NCI-H2081 treated with DMSO at 0.1 percent for 48 hours (cell line): ENCODE measurements at places on chromosomes 1 and 21.
A peak's percentile ranks its signal among the peaks of the same experiment; 100 is the strongest.

DNA sequence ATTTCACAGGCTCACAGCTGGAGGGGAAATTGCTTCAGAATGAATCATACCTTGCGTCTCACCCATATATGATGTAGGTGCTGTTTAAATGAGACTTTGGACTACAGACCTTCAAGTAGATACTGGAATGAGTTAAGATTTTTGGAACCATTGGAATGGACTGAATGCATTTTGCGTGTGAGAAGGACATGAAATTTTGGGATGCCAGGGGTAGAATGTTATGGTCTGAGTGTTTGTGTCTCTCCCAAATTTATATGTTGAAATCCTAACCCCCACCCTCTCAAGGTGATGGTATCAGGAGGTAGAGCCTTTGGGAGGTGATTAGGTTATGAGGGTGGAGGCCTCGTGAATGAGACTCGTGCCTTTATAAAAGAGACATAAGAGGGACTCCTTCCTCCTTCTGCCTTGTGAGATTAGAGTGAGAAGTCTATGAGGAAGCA, 41.4 kb downstream of the KCNK1 start:
- DNase-seq: no peak

DNA sequence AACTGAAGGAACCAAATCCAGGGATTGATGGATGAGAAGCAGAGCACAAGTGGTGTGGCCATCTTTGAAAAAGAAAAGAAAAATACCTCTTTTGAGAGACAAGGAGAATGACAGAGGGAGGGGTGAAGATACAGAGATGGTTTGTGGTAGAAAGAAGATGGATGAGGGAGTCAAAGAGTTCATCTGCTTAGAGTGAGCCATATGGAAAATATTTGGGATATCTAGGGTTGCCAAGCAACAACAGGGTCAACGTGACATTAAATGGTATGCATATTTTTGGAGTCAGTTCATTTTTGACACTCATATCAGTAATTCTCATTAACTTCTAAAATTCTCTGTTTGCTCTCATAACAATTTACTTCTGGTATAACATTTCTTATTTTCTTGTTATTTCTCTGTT, 50.7 kb downstream of the MACF1 start:
- DNase-seq: no peak

DNA sequence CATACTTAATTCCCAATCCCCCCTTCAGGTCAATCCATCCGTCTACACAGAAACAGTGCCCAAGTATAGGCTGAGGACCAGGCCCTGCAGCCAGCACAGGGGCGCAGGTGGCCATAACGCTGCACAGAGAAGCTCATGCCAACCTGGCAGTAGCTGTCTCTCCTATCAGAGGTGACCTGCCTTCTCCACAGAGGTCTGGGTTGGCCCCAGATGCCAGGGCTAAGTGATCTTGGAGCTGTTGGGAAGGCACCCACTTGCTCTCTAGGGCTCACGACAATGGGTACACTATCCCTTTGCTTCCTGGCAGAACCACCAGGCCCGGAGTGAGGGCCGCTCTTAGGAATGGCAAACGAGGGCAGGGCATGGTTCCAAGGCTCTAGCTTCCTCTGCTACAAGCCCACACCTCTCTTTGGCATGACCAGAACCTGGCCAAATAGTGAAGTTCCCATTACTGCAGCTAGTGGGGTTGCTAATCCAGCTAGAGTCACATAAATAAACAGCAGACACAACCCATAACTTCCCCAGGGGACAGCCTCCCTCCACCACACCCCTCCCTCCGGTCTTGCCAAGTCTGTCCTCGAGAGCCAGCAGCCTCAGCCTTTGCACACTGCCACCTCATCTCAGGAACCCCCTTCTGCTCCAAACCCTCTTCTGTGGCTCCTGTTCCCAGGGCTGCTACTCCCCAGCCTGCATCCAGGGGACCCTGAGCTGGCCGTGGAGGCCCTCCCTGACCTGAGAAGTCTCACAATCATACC, 113.0 kb downstream of the GLIS1 start:
- no peak for DNase-seq

- DNase-seq: no peak
These were observed 19.5 kb downstream of the MCM3AP start for GRCh38 chr21:46265736-46266525.

- DNase-seq: no peak
These were observed 164.6 kb downstream of the ACTL8 start for GRCh38 chr1:17919525-17920439.

- peak; percentile 32 for DNase-seq
These were observed 75.0 kb downstream of the ATP6V1G3 start for GRCh38 chr1:198465201-198466144.

DNA sequence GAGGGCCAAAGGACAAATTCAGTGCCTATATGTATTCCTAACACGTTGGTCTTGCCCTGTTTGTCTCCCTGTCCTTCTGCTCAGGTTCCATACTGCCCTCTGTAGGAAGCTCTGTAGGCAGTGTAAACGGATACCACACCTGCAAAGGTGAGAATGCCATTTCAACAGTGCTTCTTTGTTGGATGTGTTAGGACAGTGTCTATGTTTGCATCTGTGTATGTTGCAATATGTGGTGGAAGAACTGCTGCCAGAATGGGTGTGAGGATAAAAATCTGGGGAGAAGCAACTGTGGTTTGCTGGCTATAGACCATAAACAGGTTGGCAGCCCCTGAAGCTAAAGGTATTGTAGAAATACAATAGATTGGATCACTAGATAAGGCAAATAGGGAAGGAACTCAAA, 113.1 kb upstream of the BMP8A start:
- DNase-seq: no peak

GRCh38 chr1:157091186-157091585, 8.4 kb downstream of the ETV3L start:
- DNase-seq: no peak

DNA sequence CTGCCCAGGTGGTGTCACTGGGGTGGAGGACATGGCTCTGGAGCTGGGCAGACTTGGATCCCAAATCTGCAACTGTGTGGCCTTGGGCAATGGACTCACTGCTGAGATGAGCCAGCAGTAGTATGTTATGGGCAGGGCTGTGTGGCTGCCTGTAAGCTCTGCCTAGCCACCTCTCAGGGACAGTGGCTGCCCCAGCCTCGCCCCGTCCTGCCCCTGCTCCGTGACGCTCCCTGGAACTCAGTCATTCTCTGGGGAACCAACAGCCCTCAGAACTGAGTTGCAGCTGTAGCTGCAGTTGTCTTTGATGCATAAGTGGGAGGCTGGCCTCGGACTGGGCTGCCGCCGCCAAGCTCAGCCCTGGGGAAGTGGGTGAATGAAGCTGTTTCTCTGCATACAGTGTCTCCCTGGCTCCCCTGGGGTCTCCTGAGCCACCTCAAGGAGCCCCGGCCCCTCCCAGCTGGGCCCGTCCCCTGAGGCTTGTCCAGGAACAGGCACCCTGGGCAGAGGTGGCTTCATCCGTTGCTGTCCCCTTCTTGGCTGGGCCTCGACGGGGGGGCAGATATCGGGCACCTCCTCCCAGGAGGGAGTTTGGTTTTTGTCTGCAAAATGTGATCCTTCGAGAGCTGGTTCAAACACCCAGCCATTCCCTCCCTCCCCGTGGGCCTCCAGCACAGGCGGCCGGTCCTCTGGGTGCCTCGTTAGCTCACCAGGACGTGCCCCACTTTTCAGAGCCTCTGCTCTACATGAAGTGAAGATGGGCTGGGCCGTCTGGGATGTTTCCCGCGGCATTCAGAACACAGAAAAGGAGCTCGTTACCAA, 26.2 kb upstream of the PLCH2 start:
- no peak for DNase-seq

- DNase-seq: no peak
These were observed 3.5 kb upstream of the MRPL24 start for GRCh38 chr1:156744344-156744743.

GRCh38 chr1:209742409-209743144, 13.3 kb upstream of the TRAF3IP3 start:
- DNase-seq: no peak

DNA sequence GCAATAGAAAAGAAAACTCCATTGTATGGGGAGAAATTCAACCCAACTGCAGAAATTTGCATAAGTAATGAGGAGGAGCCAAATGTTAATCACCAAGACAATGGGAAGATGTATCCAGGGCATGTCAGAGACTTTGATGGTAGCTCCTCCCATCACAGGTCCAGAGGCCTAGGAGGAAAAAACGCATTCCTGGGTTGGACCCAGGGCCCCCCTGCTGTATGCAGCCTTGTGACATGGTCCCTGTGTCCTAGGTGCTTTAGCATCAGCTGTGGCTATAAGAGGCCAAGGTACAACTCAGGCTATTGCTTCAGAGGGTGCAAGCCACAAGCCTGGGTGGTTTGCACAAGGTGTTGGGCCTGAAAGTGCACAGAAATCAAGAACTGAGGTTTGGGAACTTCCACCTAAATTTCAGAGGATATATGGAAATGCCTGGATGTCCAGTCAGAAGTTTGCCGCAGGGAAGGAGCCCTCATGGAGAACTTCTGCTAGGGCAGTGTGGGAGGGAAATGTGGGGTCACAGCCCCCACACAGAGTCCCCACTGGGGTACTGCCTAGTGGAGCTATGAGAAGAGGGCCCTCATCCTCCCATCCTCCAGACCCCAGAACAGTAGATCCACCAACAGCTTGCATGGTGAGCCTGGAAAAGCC, 162.3 kb downstream of the TGFB2 start:
- no peak for DNase-seq

- no peak for DNase-seq
These were observed 35.7 kb upstream of the CNN3 start for GRCh38 chr1:94962409-94963265.

- DNase-seq: no peak
These were observed 22.7 kb downstream of the PKNOX1 start for GRCh38 chr21:42997053-42997452.

DNA sequence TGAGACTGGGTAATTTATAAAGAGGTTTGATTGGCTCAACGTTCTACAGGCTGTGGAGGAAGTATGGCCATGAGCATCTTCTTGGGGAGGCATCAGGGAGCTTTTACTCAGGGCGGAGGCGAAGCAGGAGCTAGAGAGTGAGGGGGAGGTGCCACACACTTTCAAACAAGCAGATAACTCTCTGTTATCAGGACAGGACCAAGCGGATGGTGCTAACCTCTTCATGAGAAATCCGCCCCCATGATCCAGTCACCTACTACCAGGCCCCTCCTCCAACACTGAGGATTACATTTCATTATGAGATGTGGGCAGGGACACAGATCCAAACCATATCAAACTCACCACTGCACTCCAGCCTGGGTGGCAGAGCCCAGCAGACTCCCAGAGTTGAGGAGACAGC, 11.5 kb upstream of the LRRC47 start:
- DNase-seq: no peak

GRCh38 chr21:31543191-31543590, 116.3 kb upstream of the SOD1 start:
- no peak for DNase-seq

GRCh38 chr1:233448109-233448689, 120.7 kb downstream of the MAP3K21 start:
- DNase-seq: peak; percentile 65

- no peak for DNase-seq
These were observed 153.4 kb downstream of the FMN2 start for GRCh38 chr1:240244968-240245628.

GRCh38 chr1:12282142-12282541, 52.3 kb downstream of the VPS13D start:
- no peak for DNase-seq

DNA sequence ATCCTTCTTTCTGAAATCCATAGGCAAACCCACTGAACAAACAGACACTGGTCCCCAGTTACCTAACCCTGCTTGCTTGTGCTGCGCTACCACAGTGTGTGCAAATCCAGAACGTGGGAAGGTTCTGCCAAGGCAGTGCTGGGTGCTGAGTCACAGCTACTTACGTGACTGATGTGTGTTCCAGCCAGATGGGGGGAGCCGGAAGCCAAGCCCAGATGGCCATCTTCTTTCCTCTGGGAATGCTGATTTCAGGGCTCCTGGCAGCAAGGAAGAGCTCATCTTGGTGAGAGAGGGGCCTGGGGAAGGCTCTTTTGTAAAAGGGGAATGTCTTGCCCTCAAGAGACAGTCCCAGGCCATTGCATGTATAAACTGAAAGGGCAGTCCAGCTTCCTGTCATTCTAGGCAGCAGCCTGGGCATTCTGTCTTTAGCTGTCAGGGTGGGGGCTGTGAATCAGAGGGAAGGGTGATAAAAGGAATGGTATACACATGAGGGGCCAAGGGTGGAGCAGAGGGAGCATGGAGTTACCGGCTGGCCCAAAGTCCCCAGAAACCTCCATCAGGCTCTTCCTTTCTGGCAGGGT, 54.1 kb downstream of the CD46 start:
- no peak for DNase-seq

DNA sequence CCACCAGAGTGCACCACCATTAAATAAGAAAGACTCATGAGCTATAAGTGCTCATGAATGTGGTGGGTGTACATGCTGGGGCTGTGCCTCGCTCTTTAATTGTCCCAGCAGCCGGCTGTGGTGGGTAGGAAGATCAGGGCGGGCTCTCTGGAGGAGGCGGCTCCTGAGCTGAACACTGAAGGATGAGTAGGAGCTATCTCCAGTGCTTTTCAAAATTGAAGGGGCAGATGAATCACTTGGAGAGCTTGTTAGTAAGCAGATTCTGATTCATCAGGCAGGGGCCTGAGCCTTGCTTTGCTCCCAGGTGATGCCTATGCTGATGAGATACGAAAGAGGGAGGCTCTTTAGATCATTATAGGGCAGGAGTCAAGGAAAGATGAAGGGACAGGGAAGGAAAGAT, 54.1 kb downstream of the ETS2 start:
- DNase-seq: no peak

GRCh38 chr1:54275349-54275748, 75.4 kb downstream of the MRPL37 start:
- DNase-seq: no peak

DNA sequence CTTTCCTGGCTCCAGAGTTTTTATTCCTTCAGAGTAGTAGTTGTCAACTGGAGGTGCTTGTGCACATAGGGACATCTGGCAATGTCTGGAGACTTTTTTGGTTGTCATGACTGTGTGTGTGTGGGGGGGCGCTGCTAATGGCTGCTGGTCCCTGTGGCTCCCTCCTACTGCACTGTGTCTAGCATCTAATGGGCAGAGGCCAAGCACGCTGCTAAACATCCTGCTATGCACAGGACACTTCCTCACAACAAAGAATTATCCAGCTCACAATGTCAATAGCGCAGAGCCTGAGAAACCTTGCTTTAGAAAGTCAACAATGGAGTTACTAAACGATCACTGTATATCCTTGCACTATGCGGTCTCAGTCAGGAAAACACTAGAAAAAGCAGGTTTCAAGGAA, 19.7 kb upstream of the HMGB4 start:
- no peak for DNase-seq

GRCh38 chr1:19476450-19477190, 8.7 kb downstream of the CAPZB start:
- DNase-seq: no peak
